ENCODE measurements at places on chromosomes 2 and 18.

- no peak for DNase-seq
These were observed 181.3 kb downstream of the IKZF2 start for GRCh38 chr2:212970132-212970531.

DNA sequence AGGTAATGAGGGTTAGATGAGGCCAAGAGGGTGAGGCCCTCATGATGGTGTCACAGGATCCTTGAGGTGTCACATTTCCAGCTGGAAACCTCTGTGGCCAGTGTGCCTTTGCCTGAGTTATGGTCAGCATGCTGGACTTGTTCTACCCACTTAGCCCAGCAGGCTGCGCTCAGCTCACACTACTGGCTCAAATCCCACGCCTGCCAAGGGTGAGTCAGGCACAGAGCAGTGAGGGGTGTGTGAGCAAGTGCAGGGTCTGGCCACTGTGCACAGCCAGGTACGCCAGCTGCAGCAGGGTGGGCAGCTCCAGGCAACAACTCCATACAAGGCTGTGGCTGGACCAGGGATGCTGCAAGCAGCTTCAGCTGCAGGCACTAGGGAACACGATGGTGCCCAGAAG lies 616.6 kb upstream of the FSHR start:
- DNase-seq: no peak

- DNase-seq: no peak
These were observed 32.1 kb downstream of the HJURP start for GRCh38 chr2:233822101-233822771.

DNA sequence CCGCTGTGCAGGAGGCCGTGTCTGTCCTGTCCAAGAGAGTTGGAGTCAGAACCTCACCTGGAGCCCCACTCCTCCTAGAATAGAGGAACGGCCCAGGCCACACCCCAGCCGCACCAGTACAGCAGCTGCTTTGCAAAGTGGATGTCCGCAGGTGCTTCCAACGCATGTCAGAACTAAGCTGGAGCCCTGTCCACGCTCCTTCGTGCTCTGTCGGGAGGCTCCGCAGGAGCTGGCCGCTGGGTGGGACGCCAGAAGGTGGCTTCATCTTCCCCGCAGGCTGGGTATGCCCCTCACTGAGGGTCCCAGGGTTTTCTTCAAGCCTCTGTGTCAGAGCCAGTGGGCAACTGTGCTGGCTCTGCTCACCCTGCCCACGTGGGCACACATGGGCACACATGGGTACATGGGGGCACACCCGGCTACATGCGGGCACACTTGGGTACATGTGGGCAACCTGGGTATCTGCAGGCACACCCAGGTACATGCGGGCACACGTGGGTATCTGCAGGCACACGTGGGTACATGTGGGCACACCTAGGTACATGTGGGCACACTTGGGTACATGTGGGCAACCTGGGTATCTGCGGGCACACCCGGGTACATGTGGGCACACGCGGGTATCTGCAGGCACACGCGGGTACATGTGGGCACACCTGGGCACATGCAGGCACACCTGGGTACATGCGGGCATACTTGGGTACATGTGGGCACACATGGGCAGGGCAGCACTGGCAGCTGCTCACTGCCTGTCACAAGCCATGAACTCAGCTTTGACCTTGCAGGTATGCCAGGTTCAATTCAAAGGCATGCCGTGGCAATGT lies 67.1 kb upstream of the CTDP1 start:
- no peak for DNase-seq

DNA sequence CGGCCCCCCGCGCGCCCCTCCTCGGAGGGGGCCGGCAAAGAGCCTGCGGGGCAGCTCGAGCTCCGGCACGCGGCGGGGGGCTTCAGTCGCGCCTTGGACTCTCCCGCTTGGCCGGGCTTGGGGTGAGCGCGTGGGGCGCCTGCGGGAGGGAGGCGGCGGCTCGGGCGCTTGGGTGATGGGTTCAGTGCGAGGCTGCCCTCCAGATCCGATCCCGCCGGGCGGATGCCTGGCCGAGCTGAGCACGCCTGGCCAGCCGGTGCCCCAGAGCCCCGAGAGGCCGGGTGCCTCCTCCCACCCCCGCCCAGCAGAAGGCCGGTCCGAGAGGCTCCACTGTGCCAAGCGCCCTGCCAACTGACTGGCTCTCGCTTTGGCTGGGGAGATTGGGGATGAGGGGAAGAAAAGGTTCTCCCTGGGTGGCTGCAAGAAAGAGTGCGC lies 273 bp upstream of the NXPH2 start:
- no peak for DNase-seq

GRCh38 chr2:237441605-237442274 lies 27.8 kb upstream of the COL6A3 start:
- no peak for DNase-seq

DNA sequence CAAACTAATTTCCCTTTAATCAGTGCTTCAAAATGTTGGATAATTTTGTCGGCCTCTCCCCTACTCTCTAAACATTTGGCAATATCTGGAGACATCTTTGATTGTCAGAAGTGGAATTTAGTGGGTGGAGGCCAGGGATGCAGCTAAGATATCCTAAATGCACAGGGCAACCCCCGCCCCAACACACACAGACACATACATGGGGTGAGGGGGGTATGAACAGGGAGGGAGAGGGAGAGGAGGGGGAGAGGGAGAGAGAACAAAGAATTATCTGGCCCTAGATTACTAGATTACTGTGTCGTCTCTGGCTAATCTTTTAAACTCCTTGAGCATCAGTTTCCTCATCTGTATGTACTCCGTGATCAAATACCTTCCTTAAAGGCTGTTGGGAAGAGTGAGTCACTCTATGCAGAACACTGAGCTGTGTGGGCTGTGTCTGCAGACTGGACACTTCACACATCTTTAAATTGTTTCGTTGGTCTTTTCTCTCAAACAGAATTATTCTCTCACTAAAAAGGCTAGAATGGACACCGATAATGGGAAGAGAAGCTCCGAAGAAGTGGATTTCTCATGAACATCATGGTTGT lies 2.9 kb downstream of the RNF149 start:
- DNase-seq: no peak

DNA sequence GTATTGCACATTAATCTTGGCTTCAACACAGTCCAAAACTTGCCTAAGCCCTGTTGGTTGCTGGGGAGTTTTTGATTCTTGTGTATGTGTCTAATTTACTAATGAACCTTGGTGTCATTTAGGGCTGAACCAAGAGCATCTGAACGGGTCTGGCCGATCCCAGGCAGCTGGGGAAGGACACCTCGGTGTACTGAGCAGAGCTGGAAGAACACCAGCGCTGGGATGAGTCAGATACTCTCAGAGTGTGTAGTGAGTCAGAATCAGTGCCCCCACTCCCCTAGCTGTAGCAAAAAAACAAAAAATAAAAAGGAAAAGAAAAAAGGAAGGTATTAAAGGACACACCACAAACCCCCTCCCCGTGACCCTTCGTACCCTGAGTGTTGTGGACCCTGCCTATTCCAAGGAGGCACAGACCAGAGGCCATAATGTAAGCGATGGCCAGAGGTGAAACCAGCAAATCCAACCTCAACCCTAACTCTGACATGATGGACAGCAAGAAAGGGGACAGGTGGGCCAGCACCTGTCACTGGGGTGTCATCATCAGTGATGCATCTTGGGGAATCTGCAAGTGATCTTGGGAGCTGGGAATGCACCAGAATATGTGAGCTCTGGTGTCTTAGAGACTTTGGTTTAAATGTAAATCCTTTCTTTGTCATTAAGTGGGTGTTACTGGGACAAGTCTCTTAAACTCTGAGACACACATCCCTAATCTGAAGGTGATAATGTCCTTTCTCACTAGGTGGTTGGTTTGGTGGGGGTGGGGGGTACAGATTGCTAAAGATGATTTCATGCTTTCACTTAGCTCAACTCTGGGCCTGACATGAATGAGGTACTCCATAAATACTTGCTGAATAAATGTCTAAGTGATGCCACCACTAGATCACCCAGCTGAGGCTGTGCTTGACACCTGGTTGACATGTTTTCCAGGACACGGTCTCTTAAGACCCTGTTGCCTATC lies 34.2 kb upstream of the NCOA1 start:
- peak; percentile 58 for DNase-seq

GRCh38 chr2:173148520-173148919 lies 72.9 kb downstream of the MAP3K20 start:
- DNase-seq: no peak

DNA sequence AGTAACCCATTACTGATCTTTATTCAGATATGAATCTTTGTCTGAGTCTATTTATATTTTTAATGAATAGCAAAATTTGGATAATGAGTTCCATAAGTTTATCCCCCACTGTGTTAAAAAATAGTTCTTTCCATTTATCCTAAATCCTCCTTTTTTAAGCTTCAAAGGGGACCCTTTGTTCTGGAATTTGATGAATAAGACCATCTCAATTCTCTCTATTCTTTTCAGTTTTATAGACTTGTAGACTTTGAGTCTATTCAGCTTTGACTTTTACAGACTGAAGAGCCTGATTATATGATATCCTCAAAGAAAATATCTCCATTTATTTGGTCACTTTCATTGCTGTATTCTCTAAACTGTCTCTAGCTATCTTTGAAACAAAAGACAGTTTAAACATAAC lies 2146.1 kb upstream of the CELF4 start:
- DNase-seq: no peak

GRCh38 chr18:31429623-31430022 lies 17.9 kb upstream of the DSG3 start:
- DNase-seq: no peak

GRCh38 chr18:59696311-59697235 lies 650 bp downstream of the CCBE1 start:
- no peak for DNase-seq

GRCh38 chr2:2788076-2788475 lies 457.0 kb upstream of the MYT1L start:
- no peak for DNase-seq

DNA sequence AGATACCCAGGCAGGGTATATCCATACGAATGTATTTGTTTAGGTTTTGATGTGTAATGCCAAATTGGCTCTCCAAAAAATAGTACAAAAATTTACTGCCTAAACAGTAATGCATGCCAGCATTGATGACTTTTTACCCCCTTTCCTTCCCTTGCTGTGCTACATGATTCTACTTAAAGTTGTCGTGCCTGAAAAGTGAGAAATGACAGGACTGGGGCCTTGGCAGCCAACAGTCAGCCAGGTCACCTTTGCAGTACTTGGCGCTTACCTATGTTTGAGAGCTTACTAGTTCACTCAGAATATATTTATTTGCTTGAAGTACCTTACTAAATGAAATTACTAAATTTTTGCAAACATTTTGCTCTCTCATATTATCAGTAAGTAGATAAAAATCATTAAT lies 1329.1 kb downstream of the DPP10 start:
- DNase-seq: no peak

- no peak for DNase-seq
These were observed 18.6 kb downstream of the LYPD1 start for GRCh38 chr2:132651115-132652045.

- no peak for DNase-seq
These were observed 6.8 kb downstream of the WDPCP start for GRCh38 chr2:63581298-63581961.

DNA sequence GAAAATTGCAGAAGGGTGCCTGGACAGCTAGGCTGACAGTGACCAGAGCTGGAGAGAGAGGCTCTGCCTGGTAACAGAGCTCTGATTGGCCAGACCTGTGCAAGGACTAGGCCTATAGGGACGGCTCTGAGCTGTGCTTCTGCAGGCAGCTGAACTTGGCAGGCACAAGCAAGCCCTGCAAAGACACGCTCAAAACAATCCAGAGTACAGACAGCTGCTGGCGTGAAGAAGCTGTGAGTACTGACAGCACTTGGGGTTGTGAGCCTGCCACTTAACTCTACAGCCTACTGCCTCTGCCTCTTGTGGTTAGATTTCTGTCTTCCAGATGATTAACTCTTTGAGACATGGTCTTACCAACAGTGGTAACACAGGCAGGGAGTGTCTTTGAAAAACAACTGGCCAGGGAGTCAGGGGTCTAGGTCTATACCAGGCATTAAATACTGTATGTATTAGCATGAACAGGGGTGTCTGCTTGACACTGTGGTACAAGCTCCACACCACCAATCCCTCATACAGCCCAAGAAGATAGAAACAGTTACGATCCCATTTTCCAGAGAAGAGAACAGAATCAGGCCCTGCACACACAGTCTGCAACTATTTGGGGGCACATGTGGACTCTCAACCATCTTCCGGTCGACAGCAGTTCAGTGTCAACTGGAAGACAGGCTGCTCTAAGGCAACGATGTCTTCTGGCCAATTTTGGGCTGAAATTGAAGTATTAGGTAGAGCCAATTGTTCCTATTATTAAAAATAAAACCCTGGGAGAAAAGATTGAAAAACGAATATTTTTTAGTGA lies 568.4 kb downstream of the TNS1 start:
- DNase-seq: no peak

DNA sequence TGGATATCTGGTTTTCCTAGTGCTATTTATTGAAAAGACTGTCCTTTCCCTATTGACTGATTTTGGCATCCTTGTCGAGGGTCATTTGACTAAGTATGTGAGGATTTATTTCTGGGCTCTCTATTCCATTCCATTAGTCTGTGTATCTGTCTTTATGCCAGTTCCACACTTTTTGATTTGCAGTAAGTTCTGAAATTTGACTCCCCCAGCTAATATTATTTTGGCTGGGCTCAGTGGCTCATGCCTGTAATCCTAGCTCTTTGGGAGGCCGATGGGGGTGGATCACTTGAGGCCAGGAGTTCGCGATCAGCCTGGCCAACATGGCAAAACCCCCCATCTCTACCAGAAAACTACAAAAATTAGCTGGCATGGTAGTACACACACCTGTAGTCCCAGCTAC lies 46.8 kb upstream of the GAREM2 start:
- DNase-seq: no peak

DNA sequence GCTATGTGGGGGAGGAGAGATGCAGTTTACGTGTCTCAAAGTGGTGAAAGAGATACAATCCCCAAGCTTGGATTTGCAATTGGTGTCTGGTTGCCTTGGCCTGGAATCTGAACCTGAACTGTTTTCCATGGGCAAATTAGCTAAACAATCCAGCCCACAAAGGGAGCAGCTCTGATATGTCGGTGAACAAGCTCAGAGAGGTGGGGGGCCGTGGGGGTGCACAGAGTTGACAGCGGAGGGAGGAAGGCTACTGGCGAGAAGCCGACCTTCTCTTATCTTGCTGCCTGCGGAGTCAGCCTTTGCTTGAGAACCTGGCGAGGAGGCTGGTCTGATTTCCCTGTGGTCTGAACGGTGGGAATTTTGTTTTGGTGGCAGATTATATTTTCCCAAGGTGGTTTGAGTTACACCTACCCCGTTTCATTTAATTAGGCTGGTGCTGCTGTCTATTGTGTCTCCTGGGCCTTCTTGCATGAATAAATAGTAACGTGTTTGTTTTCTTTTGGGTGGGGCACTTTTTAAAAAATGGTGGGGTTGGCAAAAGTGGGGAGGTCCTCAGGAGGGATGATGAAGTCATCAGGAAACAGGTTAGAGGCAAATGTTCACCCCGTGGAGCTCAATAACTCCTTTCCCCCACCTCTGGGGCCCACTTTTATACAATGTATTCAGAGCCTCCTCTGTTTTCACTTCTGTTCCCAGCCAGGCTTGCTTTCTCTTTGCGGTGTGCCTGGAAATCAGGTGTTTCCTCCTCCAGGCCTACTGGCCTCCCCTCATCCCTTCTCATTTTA lies 80.9 kb upstream of the IGFBP5 start:
- no peak for DNase-seq

DNA sequence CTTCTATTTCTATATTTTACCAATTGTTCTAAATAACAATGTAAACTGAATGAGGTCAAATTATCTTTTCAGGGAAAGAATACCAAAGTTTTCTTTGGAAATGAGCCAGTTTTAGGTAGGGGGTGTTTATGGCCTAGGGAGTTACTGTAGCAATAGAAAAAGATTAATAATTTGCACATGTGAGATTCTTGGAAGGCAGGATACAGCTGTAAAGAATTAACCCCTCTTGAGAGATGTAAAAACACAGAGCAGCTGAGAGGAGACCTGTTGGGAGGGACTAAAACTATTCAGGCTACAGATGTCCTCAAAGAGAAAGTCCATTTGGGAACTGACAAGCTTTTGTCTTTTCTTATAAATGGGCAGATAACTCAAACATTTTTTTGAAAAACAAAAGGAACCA lies 182.2 kb downstream of the FIGN start:
- no peak for DNase-seq
